HuH-7.5 (cell line): ENCODE measurements at places on chromosomes 5 and 9.
A peak's percentile ranks its signal among the peaks of the same experiment; 100 is the strongest.

- DNase-seq: no peak
These were observed 48.1 kb upstream of the CER1 start for GRCh38 chr9:14770592-14770991.

DNA sequence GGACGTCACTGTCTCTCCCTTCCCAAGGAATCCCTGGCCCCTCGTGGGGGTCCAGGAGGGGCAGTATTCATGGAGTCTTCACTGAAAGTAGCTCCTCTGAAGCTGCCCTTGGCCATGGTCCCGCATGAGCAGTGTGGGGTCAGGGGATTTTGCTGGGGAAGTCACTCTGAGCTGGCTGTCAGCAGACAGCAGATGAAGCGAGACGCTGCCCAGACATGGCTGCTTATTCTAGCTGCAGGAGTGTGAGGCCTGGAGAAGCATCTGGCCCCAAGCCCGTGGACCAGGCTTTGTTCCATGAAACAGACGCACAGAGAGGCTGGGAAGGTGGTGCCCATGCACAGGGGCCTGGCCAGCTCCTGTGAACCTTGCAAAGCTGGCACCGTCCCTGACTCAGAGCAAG is 21.5 kb upstream of the ASS1 start:
- DNase-seq: no peak

DNA sequence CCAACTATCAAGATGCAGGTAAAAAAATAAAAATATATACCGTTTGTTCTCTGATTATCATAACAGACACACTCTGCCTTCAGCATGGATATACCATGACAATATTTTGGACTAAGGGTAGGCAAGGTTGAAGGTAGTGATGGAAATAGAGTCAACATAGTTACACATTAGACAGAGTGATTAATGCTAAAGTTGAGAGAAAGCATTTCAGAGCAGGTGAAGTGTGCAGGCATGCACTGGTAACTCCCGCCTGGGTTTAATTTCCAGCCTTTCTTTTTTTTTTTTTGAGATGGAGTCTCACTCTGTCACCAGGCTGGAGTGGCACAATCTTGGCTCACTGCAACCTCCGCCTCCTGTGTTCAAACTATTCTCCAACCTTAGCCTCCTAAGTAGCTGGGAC is 458.5 kb downstream of the TLR4 start:
- DNase-seq: no peak

DNA sequence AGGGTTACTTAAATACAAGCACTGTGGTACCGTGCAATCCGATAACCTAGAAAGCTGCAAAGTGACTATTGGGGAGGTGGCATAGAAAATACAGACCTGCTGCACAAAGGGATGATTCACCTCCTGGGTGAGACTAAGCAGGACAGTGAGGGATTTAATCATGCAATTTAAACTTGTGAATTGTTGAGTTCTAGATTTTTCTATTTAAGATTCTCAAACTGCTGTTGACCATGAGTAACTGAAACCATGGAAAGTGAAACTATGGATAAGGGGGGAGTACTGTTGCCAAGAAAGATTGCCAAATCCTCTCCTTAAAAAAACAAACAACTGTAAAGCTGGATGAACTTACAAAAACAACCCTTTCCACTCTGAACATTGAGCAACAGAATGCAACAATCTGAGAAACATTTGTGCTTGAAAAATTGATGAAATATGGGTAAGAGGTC is 61.5 kb upstream of the NUDT12 start:
- DNase-seq: no peak

GRCh38 chr9:116975126-116975525 is 288.0 kb downstream of the TRIM32 start:
- DNase-seq: no peak

- no peak for DNase-seq
These were observed 39.3 kb downstream of the SPARC start for GRCh38 chr5:151647320-151647861.

DNA sequence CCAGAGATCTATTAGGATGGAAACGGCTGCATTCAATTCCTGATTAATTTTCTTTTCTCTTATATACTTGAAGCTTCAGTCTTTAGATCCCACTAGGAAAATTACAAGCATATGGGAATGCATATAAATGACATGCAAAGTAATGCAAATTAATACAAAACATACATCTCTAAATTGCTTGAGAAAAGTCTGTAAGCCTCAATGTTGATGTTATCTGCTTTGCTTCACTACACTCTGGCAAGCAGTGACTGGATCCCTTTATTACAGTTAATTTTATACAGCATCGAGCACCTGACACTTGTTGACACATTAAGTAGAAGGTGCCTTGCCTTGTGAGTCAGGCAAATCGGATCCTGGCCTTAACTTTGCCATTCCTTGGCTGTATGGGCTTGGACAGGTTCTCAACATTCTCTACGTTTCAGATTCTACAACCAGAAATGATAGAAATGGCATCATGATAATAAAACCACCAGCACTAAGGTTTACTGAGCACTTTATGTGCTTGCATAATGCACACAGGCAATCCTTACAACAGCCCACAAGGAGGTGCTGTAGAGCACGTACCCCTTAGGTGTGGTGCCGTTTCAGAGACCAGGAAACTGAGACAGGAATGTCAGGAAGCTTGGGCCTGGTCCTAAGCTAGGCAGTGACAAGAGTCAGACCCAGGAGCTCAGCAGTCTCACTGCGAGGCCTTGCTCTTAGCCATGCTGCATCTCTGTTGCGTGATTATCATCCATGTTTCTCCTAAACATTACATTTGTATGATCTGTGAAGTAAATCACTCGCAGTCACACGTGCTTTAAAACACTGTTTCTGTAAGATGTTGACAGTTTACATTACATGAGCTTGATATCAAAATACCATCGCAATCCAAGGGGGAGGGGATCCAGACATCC is 2.7 kb downstream of the GCNT4 start:
- DNase-seq: peak; percentile 38

DNA sequence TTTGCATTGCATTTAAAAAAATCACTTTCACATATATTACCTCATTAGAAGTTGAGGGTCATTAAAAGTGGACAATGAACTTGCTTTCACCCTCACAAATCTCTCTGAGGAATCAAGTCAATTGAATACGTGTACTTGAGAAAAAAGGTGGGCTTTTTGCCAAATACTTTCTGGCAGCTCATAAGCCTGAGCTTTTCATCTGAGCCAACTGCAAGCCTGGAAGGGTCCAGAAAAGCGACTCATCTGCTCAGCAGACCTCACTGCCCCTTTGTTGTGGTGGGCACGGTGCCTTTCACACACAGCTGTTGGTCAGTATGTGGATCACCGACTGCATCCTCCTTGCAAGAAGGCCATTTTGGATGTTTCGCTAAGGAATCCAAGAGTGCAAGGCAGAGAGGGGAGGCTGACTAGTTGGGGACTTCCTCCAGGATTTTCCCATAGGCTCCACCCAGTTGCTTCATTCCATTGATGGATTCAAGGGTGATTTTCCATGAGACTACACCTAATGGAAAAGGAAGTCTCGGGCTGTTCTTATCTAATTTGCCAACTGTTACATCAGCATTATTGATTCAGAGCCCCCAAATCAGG is 564.7 kb downstream of the PDE4D start:
- DNase-seq: no peak

GRCh38 chr5:171794470-171794960 is 8.9 kb downstream of the SMIM23 start:
- no peak for DNase-seq

DNA sequence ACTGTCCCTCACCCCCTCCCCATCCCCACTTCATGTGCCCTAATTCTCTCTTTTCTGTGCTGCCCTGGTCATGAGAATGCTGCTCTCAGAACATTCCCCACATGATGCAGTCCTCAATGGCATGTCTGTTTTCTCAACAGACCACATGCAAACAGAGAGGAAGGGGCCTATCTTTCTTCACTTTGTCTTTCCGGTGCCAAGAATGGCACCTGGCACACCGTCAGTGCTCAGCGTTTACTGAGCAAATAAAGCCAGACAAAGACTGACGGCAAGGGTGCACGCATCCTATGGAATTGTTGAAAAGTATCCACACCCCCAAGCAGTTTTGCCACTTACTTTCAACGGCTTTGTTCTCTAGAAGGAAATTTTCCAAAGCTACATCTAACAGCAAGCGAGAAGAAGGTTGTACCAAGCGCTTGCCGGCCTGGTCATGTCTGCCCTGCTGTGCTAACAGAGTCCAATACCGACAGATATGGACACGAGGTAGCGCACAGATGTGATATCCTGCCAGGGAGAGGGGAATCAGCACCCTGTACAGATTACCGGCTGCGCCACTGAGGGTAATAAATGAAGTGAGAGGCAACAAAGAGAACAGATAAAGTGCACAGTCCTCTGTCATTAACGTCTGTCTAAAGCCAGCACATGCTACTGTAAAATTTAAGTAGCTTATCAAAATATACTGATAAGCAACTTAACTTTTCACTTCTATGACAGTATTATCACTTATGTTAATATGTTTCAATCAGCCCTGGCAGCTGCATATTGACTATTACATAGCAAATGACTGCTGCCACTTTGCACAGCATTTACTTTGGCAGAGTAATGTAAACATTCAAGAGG is 251.7 kb downstream of the DENND1A start:
- DNase-seq: no peak
